ENCODE measurements at places on chromosomes 2 and 18.

GRCh38 chr2:182592691-182593393, 123.2 kb upstream of the DNAJC10 start:
- DNase-seq = no peak

DNA sequence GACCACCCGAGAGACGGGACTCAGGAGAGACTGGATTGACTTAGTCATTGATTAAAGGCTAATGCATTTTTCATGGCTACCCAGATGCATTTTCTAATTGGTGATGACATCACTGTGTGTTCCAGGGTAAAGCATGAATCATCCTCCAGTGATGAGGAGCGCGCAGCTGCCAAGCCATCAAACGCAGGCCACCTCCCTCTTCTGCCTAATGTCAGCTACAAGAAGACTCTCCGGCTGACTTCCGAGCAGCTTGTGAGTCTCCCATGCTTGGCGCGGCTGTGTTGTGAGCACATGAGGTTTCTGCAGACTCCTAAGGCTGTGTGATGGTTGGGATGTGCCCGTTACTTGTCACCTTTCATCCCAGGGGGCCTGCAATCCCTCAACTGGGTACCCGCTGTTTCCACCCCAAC, 56.4 kb downstream of the LPIN1 start:
- DNase-seq = no peak

- no peak for DNase-seq
Observed at GRCh38 chr18:52200406-52200805, 139.6 kb upstream of the DCC start.

DNA sequence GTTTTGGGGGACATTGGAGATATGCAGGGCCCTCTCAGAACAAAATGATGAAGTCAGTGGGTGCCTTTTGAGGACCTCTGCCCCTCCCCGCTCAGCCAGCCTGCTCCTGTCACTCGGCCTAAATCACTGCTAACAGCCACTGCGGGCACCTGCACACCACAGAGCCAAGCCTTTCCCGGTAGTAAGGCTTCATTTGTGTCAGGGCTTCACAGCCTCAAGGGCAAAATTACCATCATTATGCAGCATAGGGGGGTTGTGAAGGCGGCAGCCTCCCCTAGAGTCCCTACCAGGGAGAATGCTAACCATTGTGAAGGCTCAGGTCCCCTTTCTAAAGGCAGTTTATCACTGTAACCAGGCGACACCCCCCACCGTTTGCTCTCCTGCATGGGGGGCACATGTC, 519.8 kb upstream of the MYT1L start:
- no peak for DNase-seq

GRCh38 chr2:163690896-163691295, 44.9 kb downstream of the FIGN start:
- DNase-seq = no peak

DNA sequence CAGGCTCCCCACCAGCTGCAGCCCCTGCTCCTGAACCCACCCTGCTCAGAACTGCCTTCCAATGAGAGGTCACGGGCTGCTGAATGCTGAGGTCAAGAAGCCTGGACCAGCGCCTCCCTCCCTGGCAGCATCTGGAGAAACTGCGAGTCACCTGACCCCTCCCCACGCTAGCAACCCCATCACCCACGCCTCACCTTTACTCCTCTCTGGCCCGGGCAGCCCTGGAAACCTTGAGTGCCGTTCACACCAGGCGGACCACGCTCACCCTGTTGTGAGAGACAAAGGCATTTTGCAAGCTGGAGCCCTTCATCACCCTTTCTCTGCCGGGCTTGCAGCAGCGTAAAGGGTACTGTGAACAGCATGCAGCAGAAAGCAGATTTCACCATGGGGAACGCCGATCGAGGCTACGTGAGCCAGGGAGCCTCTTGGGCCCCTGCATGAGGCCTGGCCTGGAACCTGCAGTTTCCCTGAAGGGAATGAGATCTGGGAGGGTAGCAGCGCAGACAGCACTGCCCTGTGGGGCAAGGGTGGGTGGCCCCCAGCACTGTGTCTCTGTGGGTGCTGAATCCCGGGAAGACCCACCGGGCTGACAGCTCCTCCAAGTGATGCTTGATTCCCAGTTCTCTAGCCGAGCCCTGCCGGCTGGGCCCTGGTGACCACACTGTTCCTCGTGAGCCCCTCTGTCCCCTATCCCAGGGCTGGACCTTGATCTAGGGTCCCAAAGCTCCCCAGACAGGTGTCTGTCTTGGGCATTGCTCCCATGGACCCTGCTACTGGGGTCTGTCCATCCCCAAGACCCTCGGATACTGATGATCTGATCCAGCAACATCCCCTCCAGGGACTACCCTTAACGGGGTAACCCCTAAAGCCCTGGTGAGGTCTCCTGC, 53.8 kb downstream of the COL6A3 start:
- no peak for DNase-seq

DNA sequence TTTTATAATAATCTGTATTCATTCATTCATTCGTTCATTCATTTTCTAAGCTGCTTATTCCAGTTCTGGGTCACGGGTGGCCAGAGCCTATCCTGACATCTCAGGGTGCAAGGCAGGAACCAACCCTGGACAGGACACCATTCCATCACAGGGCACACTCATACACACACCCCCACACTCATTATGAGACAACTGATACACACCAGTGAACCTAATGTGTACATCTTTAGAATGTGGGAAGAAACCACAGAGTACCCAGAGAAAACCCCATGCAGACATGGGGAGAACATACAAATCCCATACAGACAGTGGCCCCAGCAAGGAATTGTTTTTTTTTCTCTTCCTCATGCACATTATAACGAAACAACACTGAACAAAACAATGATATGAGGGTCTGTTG, 54.7 kb downstream of the RTN4 start:
- DNase-seq = no peak

GRCh38 chr2:239499726-239500573, 99.1 kb upstream of the HDAC4 start:
- no peak for DNase-seq

DNA sequence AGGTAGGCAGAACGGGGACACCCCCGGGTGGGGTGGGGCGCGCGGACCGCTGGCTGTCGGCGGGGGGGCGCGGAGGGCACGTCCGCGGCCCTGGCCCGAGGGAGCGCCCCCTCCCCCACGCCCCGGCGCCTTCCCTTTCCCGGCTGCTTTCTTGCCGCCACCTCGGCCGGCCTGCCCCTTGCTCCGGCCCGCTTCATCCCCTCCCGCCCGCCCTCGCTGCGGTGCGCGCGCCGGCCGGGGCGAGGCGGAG, 443 bp downstream of the VAPA start:
- no peak for DNase-seq

GRCh38 chr2:231462729-231463465, 1.4 kb downstream of the NCL start:
- DNase-seq = no peak

DNA sequence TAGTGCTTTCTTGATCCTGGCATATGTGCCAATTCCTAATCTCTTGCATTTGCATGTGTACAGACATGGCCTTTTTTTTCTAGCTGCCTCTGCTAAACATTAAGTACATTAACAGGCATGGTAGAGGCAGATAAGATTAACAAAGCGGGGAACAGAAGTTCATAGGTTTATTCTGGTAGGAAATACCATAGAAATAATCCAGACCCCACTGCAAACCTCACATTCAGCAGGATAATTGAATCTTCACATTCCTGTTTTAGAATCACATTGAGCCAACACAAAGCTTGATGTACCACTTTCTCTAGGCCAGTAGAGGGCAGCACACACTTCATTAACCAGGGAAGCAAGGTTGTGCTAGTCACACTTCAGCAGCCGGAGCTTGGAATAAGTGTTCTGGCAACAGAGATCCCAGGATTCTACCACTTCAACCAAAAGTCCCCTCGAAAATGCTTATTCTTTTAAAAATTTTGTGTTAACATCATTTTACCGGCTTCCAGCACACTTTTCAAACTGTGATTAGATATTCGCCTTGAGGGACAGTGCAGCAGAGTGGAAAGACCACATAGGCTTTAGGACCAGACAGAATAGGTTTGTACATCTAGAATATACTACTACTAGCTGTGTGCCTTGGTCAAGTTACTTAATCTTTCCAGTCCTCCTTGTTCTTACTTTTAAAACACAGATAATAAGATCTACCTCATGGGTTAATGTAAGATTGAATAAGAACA, 420.2 kb upstream of the CHST9 start:
- DNase-seq = peak; percentile 78

GRCh38 chr2:152718909-152719645, 657 bp downstream of the ARL6IP6 start:
- no peak for DNase-seq

DNA sequence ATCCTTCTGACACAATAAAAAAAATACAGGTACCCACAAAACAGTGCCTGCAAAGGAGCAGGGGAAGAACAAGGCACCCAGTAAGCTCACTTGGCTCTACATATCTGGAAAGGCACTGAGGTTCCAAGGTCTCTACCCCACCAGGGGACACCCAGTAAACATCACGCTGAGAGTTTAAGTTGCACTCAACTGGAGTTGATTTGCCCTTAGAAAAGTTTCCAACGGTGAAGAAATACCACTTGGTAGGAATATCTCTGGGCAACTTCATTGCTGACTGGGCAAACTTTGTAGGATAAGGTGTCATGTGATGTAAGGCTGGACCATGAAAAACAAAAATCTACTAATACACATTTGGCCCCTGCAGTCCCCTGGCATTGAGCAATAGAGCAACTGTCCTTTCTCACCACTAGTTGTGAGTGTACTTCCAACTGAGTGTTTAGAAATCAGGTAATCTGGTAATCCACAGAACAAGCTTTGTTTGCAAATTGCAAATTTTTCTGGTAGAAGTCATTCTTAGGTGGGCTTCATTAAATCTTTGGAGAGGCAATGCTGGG, 14.2 kb downstream of the ST8SIA3 start:
- DNase-seq = no peak

- DNase-seq = no peak
Observed at GRCh38 chr2:113858764-113859163, 31.1 kb upstream of the ACTR3 start.

- no peak for DNase-seq
Observed at GRCh38 chr2:191206613-191207471, 38.4 kb upstream of the MYO1B start.

DNA sequence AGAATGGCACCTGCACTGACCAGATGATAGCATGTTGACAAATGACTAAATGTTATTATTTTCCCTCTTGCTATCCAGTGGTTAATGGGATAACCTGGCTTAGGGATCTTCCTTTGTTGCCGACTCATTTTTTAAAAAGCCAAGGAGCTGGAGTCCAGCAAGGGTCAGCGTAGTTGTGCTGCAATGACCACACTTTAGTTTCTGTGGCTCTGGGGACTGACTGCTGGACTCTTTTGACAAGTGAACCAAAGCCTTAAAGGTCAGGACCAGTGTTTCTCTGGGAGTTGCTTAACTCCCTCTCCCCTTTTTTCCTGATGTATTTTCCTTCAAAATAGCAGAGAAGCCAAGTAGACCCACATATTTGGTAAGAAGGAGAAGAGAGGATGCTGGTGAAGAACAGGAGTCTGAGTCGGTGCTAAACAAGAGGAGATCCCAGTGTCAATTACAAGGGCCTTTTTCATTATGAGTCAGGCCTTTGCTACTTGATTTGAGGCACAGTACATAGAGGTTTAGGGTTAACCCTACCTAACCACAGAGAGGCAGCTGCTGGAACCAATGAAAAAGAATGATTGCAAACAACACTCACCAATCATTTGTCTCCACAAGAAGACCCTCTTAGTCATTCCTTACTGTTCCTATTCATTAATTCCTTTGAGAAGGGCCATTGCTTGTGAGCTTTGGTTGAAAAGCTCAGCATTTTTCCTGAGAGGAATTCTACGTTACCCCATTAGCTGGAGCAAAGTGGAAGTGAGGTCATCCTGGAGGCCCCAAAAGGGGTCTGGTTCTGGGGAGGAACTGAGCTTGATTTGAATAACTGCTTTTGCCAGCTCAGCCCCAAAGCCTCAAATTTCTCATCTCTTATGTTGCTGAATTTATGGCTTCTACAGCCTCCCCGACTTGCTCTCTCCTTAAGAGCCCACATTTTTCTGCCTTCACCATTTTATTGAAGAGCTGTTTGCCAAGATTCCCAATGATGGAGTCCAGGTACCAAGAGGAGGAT, 137.6 kb upstream of the HNMT start:
- DNase-seq = no peak

GRCh38 chr2:237388036-237388435, 25.9 kb downstream of the COL6A3 start:
- DNase-seq = no peak

GRCh38 chr18:44638811-44639210, 41.9 kb upstream of the SETBP1 start:
- DNase-seq = no peak

GRCh38 chr2:232207174-232207573, 171.4 kb upstream of the ALPP start:
- DNase-seq = no peak

DNA sequence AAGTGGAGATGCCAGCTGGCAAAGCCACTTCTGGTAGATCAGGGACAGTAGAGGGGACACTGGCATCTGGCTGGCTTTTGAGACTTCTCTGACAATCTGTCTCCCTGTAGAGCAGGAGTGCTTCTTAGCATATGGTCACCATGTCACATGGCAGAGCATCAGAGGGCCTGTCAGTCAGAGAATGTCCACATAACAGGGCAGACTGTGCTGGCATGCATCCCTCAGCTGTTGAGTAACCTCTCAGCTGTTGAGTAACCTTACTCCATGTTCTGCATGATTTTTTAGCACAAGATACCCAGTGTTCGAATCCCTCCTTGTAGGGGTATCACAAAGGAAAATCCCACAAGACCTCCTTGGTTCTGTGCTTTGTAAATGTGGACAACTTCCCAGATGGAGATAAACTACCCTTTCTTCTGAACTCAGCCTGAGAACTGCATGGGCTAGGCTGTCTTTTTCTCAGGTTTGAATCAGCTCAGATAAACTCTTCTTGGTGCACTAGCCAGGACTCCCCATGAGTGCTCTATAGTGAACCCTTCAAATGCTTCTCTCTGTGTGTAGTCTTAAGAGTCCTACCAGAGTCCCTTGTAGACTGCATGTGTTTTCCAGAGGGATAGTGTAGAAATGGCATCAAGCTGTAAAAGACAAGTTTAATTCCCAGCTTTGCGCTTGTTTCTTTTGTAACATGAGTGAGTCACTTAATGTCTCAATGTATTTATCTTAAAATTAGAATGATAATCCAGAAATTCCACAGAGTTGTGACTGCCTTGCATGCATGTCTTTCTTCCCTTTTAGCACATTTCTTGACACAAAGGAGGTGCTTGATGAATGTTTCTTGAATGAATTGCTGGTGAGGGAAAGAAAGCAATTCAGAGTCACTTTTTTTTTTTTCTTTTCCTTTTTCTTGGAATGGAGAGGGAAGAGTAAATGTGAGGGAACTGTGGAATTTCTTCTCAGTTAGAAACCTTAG, 442.3 kb upstream of the HNMT start:
- no peak for DNase-seq

DNA sequence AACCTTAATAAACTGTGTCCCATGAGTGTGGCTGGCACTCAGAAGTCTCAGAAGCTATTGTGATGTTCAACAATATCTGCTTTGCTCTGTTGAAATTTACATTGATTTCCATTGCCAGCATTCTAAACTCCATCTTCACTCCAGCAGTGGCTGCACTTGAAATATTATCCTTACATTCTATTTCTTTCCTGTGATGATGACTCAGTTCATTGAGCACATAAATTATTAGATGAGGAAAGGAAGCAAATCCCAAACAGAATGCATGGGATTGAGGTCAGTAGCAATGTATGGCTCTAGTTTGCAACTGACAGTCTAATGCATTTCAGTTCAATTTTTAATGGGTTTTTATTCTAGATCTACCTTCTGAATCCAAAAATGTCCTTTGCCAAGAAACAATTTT, 92.4 kb upstream of the TTN start:
- no peak for DNase-seq

GRCh38 chr2:106868275-106868674, 17.7 kb downstream of the ST6GAL2 start:
- no peak for DNase-seq

All from midbrain (tissue), 1 donor.